Posterior vena cava (tissue), 2 donors: ENCODE measurements at places on chromosomes 11 and 22. TPM values are rescaled to one million over a fixed set of nuclear protein-coding genes. Genes with fewer than 3 reads are reported as not detected.

Gene THAP7
- 16.4 TPM for total RNA-seq

Gene PLAAT5
- total RNA-seq, result 0.86 TPM

Gene HORMAD2
- not detected for total RNA-seq

Gene INSC
- total RNA-seq, result 0.23 TPM

Gene ADM
- 36.5 TPM for total RNA-seq

GRCh38 chr11:14529951-14530350 is 9.8 kb upstream of the PSMA1 start:
- DNase-seq, result no peak

- DNase-seq, result no peak
Measured at GRCh38 chr11:25483915-25484635, 847.9 kb upstream of the ANO3 start.

GRCh38 chr22:35375526-35375925 is 5.4 kb upstream of the HMOX1 start:
- no peak for DNase-seq

- DNase-seq, result no peak
Measured at GRCh38 chr11:134334796-134335571, 3.2 kb downstream of the GLB1L2 start.

- no peak for DNase-seq
Measured at GRCh38 chr11:13039126-13039525, 30.0 kb downstream of the RASSF10 start.

DNA sequence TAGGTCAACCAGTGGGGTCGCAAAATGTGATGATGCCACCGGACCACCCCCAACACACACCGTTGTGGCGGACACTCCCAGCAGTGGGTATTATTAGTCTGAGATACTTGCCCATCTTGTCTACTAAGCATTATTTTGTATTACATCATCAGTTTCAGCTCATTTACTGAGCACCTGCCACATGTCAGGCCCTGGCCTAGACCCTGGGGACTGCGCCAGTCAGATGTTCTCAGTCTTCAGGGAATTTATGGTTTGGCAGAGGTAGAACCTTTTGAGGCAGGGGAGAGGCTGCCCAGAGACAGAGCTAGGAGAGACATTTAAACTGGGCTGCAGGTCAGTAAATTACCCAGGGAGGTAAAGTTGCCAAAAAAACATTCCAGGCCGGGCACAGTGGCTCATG is 43.1 kb upstream of the GCAT start:
- no peak for DNase-seq

GRCh38 chr11:66219846-66220565 is 48.4 kb upstream of the RAB1B start:
- peak; percentile 75 for DNase-seq

GRCh38 chr11:44957040-44957515 is 6.4 kb upstream of the TP53I11 start:
- DNase-seq, result no peak

- no peak for DNase-seq
Measured at GRCh38 chr11:108733479-108734116, 68.7 kb downstream of the DDX10 start.

GRCh38 chr11:116582571-116582970 is 190.2 kb downstream of the BUD13 start:
- no peak for DNase-seq

- DNase-seq, result no peak
Measured at GRCh38 chr11:77173494-77173893, 45.4 kb downstream of the MYO7A start.

DNA sequence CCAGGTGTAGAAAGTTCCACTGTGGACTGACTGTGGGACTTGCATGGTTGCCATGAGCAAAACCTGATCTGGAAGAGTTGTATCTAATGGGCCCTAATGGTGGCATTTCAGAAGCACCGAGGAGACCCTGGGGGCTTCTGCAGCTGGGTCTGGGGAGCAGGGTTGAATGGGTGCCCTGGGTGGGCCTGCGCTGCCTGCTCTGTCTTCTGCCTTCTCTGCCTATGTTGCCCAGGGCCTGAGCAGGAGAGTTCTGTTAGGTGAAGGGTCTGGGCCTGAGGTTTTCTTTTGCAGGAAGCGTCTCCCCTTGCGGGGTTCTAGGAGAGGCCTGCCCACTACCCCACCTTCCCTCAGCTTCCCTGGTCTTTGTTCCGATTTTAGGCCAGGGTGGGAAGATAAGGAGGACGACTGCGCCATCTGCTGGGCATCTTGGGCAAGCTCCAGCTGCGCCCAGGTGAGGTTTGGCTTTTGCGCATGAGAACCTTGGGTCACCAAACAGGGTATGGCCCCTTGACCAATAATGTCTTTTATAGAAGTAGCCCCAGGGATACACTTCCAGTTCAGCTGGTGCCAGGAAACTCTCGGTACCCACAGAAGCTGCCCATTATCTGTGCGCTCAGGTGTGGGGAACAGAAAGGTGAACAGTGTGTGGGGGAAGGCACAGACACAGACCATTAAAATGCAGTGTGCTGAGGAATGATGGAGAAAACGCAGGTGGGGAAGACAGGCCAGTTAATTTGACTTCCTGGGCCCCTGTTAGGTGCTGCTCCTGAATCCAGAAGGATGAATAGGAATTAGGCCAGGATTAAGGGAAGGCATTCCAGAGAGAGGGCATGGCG is 23.2 kb downstream of the COMMD9 start:
- DNase-seq, result no peak

DNA sequence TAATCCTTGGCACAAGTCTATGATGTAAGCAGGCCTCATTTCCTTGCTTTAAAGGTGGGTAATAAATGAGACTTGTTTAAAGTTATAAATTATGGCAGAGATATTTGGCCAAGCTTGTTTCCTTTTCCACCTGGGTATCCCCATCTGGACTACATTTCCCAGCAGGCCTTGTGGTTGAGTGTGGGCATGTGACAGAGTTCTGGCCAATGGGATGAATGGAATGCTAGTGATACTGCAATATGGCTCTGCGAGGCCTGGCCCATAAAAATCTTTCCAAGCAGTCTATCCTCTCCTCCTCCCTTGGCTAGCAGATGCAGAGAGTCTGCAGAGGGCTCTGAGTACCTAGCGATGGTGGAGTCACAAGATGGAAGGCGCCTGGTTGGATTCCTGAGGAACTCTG is 102.5 kb downstream of the TIMP3 start:
- no peak for DNase-seq

- DNase-seq, result peak; percentile 76
Measured at GRCh38 chr22:50600538-50600937, at the start of gene MAPK8IP2. TSS of gene MAPK8IP2 (plus strand) at chr22:50600793. CDS start at chr22:50600819, 26 bp downstream.

DNA sequence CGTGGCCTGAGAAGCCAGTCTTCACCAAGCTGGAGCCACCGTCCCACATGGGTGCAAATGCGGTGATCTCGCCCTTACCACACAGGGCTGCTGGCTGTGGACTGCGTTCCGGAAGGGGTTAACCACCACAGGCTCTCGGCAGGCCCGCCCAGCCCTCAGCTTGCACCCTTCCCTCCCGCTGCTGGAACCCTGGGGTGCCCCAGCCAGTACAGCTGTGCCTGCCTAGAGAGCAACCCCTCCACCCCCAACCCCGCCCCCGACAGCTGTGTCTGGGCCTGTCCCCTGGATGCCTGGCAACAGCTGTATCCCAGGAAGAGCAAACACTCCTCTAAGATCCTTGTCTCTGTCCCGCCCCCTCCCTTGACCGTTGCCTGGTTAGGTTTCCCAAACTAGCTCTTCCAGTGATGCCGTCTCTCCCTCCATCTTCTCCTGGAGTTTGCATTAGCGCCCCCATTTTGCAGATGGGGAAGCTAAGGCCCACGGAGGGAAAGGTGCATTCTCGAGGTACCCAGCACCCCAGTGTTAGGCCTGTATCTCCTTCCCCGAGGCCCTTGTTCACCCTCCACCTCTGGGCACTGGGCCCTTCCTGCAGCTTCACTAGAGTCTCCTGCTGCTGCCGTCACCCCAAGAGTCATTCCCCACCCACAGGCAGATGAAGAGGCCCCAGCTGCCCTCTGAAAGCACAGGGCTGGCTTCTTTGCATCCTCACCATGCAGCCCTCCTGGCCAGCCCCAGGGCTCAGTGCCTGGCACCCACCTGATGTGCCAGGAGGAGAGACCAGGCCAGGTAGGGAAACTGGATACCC is 12.6 kb upstream of the COX8A start:
- DNase-seq, result no peak

GRCh38 chr22:36409911-36410756 is 22.4 kb upstream of the MYH9 start:
- DNase-seq, result peak; percentile 86
